ENCODE measurements at places on chromosomes 7 and 10.

- no peak for DNase-seq
Observed at GRCh38 chr7:50449501-50449880, 659 bp downstream of the FIGNL1 start.

GRCh38 chr7:92100534-92100933 is 33.7 kb downstream of the CYP51A1 start:
- DNase-seq = no peak

GRCh38 chr7:57398548-57398947 is 51.4 kb upstream of the ZNF716 start:
- DNase-seq = no peak

GRCh38 chr10:88236121-88236743 is 346.9 kb downstream of the RNLS start:
- DNase-seq = no peak

DNA sequence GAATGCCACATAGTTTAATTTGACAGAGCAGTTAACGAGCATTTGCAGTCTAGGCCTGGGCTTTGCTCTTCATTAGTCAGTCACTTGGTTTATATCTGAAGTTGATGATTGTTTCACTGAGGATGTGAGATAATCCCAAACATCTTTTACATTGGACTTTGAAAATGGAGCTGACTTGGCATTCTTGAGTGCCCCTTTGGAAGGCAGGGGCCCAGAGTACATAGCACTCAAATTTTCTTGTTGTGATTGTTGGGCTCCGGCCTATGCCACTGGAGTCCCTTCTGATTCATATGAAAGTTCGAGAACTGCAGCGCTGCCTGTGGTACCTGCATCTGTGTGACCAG is 21.9 kb downstream of the DNAJB6 start:
- no peak for DNase-seq

- no peak for DNase-seq
Observed at GRCh38 chr7:47259682-47260081, 322.2 kb downstream of the TNS3 start.

GRCh38 chr10:31526681-31527080 is 207.7 kb downstream of the ZEB1 start:
- DNase-seq = no peak

GRCh38 chr10:99854860-99855259 is 72.4 kb downstream of the ABCC2 start:
- DNase-seq = no peak

DNA sequence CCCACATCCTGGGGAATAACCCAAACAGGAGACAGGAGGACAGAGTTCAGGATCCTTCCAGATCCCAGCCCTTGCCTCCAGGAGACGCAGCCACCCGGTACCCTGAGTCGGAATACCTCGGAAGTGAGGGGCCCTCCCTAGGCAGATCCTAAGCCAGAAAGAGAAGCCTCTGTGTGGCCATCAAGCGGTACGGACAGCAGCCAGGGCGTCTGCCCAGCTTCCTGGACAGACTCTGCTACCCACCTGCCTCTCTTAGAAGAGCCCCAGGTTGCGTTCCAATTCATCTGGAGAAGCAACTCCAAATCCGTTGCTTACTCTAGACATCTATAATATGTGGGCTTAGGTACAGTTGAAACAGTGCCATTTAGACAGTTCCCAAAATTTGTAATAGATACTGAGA is 220.2 kb upstream of the SH2B2 start:
- DNase-seq = no peak

DNA sequence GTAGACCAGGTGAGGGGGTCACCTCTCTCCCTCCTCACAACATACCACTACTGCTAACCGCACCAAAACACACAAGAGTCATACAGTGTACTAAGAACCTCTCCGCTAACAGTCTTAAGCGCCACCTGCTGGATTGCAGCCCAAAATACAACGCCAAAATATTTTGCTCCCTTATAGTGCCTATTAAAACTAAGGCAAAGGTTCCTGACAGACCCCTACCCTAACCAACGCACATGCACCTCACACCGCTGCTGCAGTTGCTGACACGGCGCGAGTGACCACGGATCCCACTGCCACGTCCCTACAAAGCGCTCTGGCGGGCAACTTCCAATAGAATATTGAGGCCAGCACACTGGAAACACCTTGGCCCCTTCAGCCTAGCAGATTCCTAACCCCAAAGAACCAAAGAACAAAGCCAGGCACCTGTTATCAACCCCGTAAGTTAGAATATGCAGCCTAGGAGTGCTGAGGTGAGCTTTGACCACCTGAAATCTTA is 563.6 kb upstream of the SEMA3D start:
- DNase-seq = peak; percentile 50

GRCh38 chr10:78524342-78524741 is 490.7 kb downstream of the RPS24 start:
- no peak for DNase-seq

GRCh38 chr7:79176859-79177477 is 276.5 kb downstream of the MAGI2 start:
- DNase-seq = no peak

DNA sequence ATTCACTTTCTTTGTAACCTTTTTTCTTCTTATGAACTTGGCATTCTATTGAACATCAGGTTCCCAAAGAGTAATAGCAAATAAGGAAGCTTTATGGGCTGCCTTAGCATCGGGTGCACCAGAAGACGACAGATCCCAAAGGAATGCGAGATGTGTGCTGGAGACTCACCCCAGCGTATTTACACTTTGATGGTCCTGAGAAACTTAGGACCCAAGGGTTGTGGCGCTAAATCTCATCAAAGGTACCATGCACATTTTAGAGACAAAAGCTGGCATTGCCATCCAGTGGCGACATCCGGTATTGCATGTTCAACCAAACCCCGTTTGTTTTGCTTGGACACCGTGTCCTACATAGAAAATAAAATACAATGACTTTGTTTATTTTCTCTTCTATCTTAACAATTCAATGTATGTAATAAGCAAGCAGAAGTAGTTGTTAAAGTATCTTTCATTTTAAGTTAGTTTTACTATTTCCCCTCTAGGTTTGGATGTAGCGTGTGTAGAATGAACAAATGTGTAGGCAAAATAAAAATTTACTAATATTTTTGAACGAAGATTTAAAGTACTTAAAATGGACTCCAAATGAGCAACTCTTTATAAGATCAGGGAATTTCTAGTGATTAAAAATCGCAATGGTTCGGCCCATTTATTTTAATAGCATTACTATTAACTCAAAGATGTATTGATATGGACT is 1154.8 kb downstream of the GATA3 start:
- DNase-seq = peak; percentile 85

- no peak for DNase-seq
Observed at GRCh38 chr10:44668336-44668735, 242.8 kb upstream of the TMEM72 start.

DNA sequence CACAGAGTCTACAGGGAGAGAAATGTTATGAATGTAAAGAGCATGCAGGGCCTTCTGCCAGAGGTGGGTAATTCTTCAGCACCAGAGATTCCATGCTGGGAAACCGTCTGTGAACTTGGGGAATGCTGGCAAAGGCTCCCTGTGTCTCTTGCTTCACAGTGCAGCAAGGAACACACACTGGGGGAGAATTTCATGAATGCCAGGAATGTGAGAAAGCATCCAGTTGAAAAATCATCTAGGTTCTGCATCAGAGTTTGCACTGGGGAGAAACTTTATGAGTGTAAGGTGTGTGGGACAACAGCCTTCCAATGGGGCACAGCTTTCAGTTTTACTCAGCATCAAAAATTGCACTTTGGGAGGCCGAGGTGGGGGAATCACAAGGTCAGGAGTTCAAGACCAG is 224.3 kb upstream of the IGFBP3 start:
- no peak for DNase-seq

GRCh38 chr7:32479574-32480200 is 10.5 kb downstream of the LSM5 start:
- DNase-seq = peak; percentile 27

GRCh38 chr10:117364110-117364960 is 10.9 kb downstream of the PDZD8 start:
- no peak for DNase-seq

GRCh38 chr7:26584326-26584725 is 280.1 kb downstream of the SKAP2 start:
- DNase-seq = no peak

- DNase-seq = no peak
Observed at GRCh38 chr7:111833466-111833865, 271.2 kb upstream of the IMMP2L start.

- DNase-seq = no peak
Observed at GRCh38 chr7:78528964-78529363, 730.4 kb downstream of the PHTF2 start.

DNA sequence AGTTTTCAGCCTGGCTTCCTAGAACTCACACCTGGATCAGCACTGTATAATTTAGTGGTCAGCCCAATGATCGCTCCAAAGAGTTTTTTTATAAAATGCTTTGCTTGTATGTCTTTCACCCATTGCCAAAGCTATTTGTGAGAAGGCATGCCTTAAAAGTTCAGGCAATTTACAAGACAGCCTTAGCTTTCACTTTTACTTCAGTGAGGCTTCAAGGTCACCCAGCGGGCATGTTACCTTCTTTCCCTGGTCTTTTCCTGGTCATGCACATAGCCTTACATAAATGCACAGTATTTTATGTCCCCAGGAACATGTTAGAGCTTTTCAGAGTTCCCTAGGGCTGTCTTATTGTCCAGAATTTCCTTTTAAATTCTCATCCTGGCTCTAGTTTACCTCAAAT is 179.9 kb upstream of the TMEM72 start:
- no peak for DNase-seq

- no peak for DNase-seq
Observed at GRCh38 chr10:103653581-103654037, 160.1 kb downstream of the NEURL1 start.

- DNase-seq = peak; percentile 82
Observed at GRCh38 chr7:12403287-12404181, at the start of gene VWDE. Gene VWDE (minus strand): TSS chr7:12403865. CDS start chr7:12403716, 149 bp downstream.

DNA sequence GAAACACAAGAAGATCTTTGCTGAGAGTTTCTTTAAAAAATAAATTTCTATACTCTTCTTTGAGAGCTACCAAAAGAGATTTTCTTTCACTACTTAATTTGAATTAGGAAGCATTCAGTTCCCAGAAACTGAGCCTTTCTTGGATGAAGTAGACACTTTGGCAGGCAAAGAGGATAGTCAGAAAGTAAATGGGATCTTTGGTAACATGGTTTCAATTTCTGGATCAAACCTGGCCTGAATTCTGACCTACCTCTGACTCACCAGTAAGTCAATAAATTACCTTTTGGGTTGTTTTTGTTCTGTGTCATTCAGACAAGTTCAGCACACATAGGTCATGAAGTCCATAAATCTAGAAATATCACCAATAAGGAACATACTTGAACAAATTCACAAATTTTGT is 26.8 kb upstream of the CABCOCO1 start:
- no peak for DNase-seq

DNA sequence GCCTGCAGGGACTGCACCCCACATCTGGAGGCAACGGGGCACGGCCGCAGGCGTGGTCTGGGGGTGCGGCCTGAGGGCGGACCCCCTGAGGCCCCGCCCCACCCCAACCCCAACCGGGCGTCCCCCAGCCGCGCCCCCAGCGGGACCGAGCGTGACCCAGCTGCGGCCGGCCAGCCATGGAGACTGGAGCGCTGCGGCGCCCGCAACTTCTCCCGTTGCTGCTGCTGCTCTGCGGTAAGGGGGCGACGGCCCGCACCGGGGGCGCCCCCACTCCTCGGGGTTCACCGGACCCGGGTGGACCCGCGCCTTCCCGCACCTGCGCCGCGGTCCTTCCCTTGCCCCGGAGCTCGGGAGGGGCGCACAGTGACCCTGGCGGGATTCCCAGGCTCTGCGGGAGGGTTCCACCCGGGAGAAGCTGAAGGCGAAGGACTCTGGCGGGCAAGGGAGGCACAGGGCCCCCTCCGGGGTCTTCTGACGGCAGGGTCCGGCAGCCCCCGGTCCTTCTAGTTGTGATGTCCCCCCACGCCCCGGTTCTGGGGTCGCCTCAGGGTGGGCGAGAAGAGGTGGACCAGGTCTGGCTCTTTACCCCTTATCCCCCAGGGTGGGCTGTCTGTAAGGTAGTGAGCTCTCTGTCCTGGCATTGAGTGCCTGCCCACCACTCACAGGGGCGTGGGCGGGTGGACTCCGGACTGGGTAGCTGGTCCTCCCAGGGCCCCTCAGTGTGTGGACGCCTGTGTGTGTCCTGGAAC is at the start of gene RAMP3:
RAMP3 (plus strand) TSS at position 139 of the 749 bp plus-strand sequence; CDS start at position 177, 38 bp downstream.
- no peak for DNase-seq

DNA sequence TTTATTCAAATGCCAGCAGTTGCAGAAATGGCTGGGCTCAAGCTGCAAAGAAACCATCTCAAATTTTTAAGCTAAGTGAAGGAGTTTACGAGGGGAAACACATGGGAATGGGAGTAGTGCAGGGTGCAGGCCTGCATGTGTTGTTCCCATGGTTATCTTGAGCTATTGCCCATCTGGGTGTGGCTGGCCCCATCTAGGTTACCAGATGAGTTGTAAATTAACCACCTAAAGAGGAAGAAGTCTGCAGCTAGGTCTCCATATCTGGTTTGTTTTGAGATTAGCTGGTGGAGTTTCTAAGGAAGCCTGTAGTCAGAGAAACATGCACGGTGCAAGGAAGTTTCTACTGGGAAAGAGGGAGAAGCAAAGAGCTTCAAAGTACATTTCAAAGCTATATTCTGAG is 23.3 kb upstream of the STEAP2 start:
- DNase-seq = no peak

DNA sequence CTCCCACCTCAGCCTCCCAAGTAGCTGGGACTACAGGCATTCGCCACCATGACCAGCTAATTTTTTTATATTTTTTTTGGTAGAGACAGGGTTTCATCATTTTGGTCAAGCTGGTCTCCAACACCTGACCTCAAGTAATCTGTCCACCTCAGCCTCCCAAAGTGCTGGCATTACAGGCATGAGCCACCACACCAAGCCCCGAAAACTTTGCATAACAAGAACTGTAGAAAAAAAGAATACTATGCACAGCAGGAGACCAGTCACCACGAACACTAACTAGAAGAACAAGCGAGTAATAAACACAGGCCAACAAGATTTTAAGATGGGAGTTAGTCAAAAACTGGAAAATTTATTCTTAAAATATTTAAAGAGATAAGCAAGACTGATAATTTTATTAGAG is 447.0 kb downstream of the ETV1 start:
- no peak for DNase-seq

DNA sequence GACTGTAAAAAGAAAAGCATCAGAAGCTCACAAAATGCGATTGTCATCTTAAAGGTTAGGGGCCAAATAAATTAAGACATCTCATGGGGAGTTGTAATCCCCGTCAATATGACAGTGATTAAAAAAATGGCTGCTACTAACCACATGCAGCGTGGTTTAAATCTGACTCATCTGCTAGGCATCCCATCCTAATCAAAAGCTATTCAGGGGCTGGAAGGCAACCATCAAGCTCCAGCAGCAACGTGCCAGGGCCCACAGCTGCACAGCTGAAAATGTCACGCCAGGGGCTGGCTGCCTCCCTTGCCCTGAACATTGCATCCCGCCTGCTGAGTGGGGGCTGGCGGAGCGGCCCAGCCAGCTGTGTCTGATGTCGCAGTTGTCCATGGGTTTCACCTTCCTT is 66.3 kb upstream of the FRMD4A start:
- DNase-seq = no peak

- DNase-seq = no peak
Observed at GRCh38 chr7:121023683-121024511, 35.4 kb downstream of the CPED1 start.
